ENCODE measurements at places on chromosomes 1 and 21.

GRCh38 chr1:209884665-209885117 lies 53.3 kb upstream of the SYT14 start:
- H3K4me3 ChIP-seq, result no peak overlapping the region
- H3K4me1 ChIP-seq, result peaks cover 10% of the 10 kb centered on the region
- no peaks in the 10 kb centered on the region for H3K27me3 ChIP-seq

DNA sequence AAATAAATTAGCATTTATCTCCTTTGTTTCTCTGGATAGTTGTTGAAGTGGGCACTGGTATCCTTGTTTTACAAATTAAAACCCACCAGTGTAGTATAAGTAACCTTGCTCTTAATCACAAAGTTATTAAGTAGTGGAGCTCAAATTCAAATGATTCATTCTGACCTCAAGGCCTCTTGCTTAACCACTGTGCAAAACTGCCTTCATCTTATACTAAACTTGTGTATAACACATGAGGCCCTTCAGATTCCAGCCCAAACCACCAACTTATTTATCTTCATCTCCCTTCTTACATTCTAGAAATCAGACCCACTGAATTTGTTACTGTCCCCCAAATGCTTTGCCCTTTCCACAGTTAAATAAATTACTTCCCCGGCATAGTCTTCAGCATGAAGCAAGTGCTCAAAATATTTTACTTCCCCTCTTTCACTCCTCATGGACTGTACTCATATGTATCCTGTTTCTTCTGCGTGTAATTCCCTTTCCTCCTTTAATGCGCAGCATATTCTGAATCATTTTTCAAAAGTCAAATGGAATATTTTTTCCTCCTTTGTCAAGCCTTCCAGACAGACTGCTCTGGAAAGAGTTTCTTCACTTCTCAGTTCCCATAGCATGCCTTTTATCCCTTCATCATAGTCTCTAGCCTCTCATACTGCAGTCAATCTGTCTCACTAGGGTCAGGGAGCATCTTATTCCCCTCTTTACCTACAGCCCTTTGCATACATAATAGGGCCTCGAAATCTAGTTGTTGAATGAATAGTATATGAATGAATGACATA lies 19.0 kb upstream of the DNASE2B start:
- H3K36me3 ChIP-seq, result no peaks in the 10 kb centered on the region
- no peaks in the 10 kb centered on the region for H3K4me1 ChIP-seq
- H3K4me3 ChIP-seq, result no peak overlapping the region
- no peak overlapping the region for H3K27ac ChIP-seq

DNA sequence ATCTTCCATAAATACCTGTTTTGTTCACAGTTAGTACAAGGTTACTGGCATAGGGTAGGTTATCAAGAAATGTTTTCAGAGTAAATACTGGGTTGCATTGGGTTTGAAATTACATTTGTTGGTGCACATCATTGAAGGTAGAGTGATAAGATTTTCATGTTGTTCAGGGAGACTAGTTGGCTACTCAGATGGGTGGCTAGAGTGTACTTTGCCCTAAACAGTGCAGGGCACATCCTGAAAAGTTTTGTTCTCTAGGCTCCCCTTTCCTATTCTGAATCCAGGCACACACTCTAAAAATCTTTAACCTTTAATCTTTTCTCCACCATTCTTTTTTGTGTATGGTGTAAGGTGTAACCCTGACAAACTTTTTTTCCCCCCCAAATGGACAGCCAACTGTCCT lies 18.0 kb downstream of the POU2F1 start:
- H3K27ac ChIP-seq, result no peak overlapping the region
- H3K4me3 ChIP-seq, result no peak overlapping the region
- no peaks in the 10 kb centered on the region for H3K4me1 ChIP-seq
- no peaks in the 10 kb centered on the region for H3K36me3 ChIP-seq
- no peak for DNase-seq

DNA sequence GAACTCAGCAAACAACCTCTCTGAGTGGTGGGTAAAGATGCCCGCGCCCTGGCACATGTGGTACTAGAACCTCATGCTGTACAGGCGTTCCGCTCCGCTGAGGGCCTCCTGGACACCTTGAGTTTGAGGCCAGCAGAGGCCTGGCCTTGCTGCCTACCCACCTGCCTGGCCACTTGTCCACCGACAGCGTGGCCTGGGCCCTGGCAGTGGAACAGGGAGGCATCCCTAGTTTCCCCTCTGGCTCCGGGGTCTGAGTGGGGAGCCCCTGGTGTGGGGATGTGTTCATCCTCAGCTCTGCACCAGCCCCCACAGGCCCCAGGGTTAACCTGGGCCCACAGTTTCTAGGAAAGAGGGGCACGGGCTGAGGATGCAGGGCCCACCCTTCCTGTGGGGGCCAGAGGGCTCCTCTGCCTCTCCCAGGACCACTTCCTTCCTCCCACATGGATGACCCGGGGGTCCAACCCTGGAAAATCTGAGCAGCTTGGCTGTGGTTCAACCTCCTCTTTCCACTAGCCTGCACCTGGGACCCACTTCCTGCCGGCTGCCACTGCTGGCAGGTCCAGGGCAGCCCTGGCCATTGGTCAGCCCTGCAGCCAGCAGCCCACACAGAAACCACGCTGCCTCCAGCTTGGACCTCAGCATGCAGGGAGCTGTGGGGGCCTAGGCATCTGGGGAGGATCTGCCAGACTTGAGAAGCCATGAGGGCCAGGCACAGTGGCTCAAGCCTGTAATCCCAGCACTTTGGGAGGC lies 53.3 kb upstream of the COL18A1 start:
- no peak overlapping the region for H3K27ac ChIP-seq
- no peaks in the 10 kb centered on the region for H3K36me3 ChIP-seq
- peaks cover 40% of the 10 kb centered on the region for H3K27me3 ChIP-seq
- peaks cover 13% of the 10 kb centered on the region for H3K4me1 ChIP-seq

- H3K36me3 ChIP-seq, result no peaks in the 10 kb centered on the region
- peaks cover 2% of the 10 kb centered on the region for H3K4me1 ChIP-seq
- no peak overlapping the region for H3K4me3 ChIP-seq
- no peak overlapping the region for H3K27ac ChIP-seq
- no peak for DNase-seq
Observed at GRCh38 chr1:15081102-15081501, 72.4 kb upstream of the TMEM51 start.
